ENCODE measurements at places on chromosomes 16 and 17.
A peak's percentile ranks its signal among the peaks of the same experiment; 100 is the strongest.

DNA sequence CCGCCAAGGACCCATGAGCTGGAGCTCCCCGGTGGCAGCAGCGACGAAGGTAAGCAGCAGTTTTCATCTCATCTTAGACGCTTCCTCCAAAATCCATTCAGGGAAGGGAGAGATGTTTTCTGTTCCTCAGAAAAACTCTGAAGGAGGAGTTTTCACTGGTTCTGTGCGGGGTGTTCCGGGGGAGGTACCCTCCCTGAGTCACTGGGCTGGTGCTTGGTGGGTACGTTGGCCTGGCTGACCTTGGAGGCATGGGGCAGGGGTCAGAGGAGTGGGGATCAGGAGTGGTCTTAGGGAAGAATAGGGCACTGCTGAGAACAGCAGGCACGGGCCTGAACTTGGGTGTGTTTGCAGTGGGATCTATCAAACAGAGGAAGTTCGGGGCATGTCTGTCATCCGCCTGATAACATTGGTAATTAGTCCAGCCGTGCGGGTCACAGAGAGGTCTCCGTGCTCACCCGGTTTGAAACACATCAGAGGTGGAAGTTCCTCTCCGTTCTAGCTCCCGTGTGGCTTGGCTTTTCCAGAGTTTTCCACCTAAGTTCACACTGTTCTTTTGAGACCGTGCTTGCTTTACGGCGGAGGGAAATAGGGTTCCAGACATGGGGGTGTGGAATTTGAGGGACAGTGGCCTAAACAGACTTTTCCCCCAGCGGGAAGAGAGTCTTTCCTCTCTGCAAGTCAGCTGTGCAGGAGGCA, 59.6 kb upstream of the CIBAR2 start:
- ATAC-seq, result no peak

DNA sequence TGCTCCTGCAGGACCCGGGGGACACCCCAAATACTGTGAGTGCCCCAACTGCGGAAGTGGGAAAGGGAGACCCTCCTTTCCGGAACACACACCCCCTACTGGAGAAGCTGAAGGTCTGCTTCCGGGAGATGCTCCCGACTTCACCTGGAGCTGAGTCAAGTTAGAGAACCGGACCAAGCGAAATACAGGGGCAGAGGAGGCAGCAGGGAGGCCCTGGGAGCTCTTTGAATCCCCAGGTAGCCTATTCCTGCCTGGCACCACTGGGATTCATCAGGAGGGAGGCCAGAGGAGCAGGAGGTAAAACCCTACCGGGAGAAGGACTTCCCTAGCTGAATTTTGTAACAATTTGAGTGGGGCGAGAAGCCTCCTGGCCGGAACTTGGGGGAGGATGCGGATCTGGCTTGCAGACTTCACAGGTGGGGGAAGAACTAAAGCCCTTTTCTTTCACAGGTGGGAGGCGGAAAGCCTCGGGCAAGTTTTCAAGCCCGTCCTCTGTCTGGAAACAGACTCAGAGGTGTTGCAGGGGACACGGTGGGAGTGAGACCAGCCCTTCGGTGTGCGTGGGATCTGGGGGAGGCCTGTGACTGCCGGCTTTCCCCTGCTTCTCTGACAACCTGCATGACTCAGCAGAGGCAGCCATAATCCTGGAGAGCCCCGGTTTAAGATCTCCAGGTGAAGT, 22.4 kb upstream of the TEKT1 start:
- peak; percentile 45 for ATAC-seq

- no peak for ATAC-seq
Observed at GRCh38 chr16:87326151-87326571, 9.0 kb upstream of the C16orf95 start.

- no peak for ATAC-seq
Observed at GRCh38 chr17:78803186-78803845, 21.2 kb upstream of the CYTH1 start.

- no peak for ATAC-seq
Observed at GRCh38 chr16:67846063-67846319, 742 bp upstream of the NUTF2 start.

GRCh38 chr17:77716289-77716926, 242.1 kb upstream of the TNRC6C start:
- no peak for ATAC-seq

- no peak for ATAC-seq
Observed at GRCh38 chr17:7755095-7755890, 37.7 kb downstream of the DNAH2 start.

DNA sequence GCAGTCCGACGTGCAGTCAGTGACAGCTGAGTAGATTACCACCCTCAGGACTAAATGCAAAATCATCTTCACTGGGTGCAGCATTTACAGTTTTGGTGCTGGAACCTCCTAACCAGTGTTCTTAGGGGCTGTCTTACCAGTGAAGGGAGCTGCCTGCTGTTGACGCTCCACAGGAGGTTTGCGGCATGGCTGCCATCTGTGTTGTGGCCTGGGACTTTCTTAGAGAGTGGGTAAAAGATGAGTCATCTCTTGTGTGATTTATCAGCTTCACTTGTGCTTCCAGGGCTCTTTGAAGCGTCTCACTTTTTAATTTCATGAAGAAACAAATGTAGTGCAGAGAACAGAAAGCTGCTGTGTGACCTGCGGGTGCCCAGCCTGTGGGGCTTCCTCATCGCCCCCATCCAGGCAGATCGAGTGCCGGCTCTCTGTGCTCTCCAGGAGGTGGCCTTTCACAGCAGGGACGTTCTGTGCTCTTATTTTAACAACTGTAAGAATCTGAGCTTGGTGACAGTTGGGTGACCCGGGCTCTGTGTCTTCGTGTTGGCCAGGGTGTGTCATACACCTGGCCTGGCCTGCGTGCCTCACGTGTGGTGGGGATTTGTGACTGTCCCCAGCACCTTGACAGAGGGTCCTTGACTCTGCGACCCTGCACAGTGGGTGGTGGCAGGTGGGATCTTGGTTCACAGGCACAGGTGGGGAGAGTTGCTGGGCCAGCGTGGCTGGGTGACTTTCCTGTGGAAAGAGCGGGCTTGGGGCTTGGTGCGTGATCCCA, 24.3 kb upstream of the ZNF750 start:
- ATAC-seq, result peak; percentile 88

DNA sequence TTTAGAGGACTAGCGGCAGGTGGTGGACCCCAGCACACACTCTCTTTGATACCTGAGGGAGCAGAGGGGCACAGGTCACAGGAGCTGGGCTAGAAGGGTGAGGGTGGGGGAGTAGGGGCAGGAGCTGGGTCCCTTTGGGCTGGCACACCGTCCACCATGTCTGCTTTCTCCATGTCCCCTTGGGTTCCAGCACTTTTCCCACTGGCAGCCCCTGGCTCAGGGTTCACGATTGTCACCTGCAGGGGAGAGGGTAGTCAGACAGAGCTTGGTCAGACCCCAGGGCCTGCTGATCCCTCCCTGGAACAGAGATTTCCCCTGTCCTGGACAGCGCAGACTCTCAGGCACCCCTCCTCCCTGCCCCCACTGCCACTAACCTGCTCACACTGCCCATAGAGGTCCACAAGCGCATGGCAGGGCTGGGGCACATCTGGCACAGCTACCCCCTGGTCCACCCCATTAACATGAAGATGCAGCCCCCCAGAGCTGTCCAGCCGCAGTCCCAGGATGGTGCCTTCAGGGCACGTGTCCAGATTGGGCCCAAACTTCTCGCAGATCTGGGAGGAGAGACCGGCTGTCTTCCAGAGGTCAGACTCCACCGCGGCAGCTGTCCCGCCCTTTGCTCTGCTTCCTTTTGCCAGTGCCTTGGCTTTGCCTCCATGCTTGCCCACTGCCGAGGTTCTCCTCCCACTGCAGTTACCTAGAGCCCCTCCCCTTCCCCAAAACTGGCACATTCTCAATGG, 3.1 kb upstream of the GPS2 start:
- no peak for ATAC-seq

GRCh38 chr17:51510940-51511339, 250.6 kb downstream of the UTP18 start:
- ATAC-seq, result no peak
